ENCODE measurements at places on chromosomes 2 and 18.

DNA sequence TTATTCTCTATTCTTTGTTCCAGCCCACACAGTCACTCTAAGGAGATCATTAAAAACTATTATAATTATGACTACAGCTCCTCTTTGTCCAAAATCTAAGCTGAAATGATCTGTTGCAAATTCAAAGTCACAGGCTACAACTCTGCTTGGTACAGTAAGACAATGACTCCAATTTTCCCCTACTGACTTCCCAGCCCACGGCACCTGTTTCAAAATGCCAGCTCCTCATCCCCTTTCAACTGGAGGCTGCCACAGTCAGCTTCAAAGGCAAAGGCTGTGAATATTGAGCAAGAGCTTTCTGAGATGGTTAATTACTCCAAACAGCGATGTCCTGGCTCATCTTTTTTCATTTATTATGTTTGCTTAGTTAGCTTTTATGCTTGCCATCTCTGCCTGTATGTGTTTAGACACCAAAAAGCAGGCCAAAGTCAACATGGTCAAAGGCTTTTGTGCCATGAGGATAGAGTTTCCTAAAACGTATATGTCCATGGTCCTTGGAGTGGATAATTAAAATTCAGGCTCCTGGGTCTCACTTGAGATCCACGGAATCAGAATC, 141.1 kb downstream of the DOCK10 start:
- DNase-seq: no peak

DNA sequence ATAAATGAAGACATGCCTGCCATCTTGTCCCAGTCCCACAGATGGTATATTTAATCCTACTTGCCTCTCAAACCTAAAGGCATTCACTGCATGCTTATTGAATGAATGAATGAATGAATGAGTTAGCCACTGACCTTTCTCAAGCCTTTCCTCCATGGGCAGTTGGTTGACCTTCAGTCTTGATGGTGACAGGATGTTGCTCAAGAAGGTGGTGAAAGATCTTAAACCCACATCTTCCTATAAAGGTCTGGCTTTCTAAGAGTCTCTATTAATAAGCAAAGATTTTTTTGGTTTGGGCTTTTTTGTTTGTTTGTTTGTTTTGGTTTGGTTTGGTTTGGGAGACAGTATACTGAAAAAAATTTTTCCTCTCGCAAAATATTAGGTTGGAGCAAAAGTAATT, 41.7 kb downstream of the KIAA2012 start:
- DNase-seq: no peak

GRCh38 chr2:42843131-42843530, 50.7 kb upstream of the HAAO start:
- no peak for DNase-seq

DNA sequence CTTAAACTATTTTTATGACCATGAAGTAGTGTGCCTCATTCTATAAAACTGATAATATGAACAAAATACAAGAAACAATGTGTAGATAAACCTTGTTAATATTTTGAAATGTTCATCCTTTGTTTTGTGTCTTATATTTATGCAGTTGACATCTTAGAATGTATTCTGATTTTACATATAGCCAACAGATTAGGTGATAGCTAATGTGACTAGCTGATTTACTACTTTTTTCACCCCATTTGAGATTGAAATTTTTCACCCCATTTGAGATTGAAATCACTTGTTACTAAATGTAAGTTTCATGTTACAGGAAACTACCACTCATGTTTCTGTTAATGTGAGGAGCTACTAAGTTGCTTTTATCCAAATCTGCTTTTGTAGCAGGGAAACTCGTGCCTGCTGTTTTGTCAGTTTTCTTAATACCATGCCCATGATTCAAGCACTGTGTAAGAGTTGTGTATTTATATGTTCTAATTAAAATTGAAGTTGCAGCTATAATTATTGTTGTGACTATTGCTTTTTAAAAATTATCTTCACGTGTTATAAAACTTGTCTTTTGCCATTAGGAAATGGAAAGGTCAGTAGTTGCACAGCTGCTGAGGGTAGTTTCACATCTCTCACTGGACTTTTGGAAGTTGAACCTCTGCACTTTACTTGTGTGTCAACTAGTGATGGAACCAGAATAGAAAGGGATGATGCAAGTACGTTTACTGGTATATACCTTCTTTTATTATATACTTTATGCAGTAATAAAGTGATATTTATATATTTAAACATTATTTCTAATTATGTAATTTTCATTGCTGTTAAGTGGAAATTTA, 96.6 kb downstream of the BIRC6 start:
- no peak for DNase-seq

DNA sequence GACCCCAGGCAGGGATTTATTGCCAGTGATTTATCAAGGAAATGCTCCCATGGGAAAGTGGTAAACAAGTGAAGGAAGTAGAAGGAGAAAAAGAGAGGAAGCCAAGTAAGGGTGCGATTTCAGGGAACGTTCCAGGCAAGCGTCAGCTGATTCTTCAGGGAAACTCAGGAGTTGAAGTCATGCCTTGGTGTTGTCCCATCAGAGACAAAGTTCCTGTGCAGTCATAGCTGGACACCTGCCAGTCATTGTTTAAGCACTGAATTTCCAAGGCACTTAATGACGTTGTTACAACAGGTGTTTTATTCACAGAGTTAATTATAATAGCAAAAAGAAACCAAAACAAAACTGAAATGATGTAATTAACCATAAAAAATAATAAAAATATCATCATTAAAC, 381.8 kb upstream of the CRIM1 start:
- peak; percentile 25 for DNase-seq

All from urothelium cell line (cell line).